NCI-H1436 (cell line): ENCODE measurements at places on chromosomes 7 and 10.

GRCh38 chr10:119414081-119414611 is 128.4 kb downstream of the RGS10 start:
- DNase-seq = no peak

- DNase-seq = no peak
Measured at GRCh38 chr7:125663961-125664360, 734.3 kb upstream of the POT1 start.

DNA sequence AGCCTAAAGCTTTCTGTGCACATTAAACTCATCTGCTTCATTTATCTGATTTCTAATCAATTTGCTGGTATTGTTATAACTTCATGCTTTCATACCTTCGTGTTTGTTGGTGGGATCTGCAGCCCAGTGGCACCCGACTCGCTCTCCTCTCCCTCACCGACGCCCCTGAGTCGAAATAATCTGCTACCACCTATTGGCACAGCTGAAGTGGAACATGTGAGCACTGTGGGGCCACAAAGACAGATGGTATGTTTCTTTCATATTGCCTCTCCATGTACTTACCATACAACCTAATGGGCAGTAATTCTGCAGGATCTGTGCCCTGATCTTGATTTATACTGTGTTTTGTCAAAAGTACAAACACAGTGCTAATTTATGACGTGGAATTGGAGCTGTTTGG is 12.4 kb downstream of the DNAJC9 start:
- no peak for DNase-seq

GRCh38 chr7:10706875-10707493 is 266.7 kb upstream of the PHF14 start:
- no peak for DNase-seq

DNA sequence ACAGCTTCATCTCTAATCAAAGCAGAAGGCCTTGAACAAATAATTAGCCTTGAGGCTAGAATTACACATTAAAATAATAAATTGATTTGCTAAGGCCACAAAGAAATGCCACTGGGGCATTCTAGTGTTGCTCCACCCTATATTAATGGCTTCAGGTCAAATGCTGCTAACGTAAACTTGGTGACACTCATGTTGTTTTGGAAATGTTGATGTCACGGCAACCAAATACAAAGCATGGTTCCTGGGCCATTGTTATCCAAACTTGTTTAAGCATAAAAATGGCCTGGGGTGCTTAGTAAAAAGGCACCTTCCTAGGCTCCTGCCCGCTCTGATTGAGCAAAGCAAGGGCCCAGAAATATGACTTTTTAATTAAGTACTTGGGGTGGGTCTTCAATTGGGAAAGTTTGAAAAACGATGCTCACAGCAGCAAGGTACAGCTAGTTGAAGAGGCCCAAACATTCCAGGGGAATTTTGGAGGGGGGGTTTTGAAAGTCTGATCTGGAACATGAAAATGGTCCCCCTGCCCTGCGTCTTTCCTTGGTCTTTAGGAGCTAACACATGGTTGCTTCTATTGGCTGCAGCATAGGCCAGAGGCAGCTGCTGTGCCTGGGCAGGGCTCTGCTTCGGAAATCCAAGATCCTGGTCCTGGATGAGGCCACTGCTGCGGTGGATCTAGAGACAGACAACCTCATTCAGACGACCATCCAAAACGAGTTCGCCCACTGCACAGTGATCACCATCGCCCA is 67.8 kb downstream of the ABCC2 start:
- no peak for DNase-seq

- no peak for DNase-seq
Measured at GRCh38 chr10:102735065-102735562, 8.6 kb upstream of the WBP1L start.

DNA sequence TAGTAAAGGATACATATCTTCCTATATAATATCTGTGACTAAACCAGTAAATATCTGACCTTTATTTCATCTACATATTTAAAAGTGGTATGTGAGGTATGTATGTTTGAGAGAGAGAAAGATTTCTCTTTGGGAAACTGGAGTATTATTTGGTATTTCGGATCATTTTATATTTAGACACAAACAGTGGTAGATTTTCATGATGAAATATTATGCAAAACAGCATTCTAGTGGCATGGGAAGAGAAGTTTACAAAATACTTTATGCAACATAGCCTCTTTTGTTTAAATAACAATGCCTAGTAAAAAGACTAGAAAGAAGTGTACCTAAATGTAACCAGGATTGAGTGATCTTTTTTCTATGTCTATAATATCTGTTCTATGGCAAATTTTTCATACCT is 98.6 kb upstream of the TMEM168 start:
- no peak for DNase-seq

DNA sequence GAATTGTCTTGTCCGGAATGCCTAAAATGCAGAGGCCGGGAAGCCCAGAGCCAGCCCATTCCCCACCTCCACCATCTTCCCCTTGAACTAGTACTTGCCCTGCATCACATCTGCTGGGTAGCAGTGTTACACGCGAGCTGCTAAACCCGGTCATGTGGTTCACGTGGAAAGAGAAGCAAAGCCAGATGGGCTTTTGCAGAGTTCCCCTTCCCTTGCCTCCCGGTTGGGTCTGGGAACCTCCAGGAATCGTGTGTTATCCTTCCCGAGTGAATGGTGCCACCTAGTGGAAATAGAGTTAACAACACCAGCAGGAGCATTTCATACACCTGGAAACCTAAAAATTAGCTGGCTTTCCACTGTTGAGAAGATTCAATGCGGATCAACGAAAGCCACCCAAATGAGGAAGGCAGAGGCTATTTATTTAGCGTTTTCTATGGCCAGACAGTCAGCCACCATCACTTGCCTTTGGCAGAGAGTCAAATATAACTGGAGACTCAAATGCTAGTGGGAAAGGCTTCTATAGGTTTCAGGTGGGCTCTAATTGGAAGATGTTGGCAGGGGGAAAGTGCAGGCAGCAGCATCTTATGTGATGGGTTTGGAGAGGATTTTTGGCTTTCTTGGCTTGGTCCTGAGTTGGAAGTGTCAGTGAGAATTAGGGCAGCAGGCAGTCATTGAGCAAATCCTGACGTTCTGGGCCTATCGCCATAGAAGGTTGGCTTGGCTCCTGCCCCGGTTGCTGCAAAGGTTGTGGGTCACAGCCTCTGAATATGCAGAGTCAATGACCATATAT is 12.9 kb upstream of the DENND2A start:
- peak; percentile 66 for DNase-seq

- no peak for DNase-seq
Measured at GRCh38 chr10:83612050-83612449, 527.3 kb upstream of the GHITM start.

- no peak for DNase-seq
Measured at GRCh38 chr10:60384708-60385398, 4.8 kb downstream of the ANK3 start.

DNA sequence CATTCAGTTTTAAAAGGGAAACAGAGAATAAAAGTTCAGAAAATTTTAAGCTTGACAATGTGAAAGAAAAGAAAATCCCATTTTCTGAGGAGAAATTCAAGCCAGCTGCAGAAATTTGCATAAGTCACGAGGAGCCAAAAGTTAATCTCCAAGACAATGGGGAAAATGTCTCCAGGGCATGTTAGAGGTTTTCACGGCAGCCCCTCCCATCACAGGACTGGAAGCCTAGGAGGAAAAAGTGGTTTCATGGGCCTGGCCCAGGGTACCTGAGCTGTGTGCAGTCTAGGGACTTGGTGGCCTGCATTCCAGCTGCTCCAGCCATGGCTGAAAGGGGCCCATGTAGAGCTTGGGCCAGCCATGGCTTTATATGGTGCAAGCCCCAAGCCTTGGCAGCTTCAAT is 59.6 kb upstream of the NXPH1 start:
- DNase-seq = no peak

GRCh38 chr7:42143711-42144600 is 93.1 kb downstream of the GLI3 start:
- DNase-seq = no peak

DNA sequence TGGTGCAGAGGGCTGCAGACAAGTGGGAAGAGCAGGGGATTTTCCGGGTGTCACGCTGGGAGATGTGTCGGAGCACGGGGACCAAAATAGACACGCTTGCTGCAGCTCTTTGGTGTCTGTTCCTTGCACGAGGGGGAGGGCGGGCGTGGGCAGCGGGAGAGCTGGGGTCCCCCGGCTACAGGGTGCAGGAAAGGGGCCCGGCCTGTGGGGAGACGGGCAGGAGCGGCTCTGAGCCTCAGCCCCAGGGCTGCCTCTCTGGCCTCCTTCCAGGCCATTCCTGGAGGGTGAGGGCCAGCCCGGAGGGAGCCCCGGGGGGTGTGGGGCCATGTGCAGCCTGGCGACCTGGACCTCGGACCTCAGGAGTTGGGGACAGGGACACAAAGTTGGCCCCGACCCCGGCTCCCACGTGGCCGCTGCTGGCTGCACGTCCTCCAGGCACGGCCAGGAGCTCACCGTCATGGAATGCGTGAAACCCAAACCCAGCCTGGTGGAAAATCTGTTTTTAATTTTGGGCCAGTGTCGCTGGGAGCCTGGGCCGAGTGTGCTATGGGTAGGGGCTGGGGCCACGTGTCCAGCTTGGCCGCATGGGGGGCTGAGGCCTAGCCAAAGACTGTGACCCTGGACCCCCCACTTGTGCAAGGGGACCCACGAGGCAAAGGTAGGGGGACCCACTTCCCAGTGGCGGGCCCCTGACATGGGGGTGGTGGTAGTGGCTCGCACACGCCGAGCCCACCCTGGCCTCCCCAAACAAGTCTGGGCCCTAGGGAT is 6.6 kb downstream of the TTYH3 start:
- DNase-seq = no peak

GRCh38 chr10:30349967-30350735 is 1.1 kb upstream of the MTPAP start:
- no peak for DNase-seq
